ENCODE measurements at places on chromosomes 2 and 18. TPM values are rescaled to one million over a fixed set of nuclear protein-coding genes. Genes with fewer than 3 reads are reported as not detected.

LONRF2 gene
- total RNA-seq = under 0.01 TPM

LIMS4 gene
- 0.26 TPM for total RNA-seq

IKZF2 gene
- 8.2 TPM for total RNA-seq

SLC8A1 gene
- 109 TPM for total RNA-seq

ZNF385B gene
- not detected for total RNA-seq

FIGN gene
- total RNA-seq = 1.5 TPM

CAPN13 gene
- not detected for total RNA-seq

C2orf78 gene
- total RNA-seq = not detected

SPATA3 gene
- not detected for total RNA-seq

MLPH gene
- 8.2 TPM for total RNA-seq

PLGLB1 gene
- 0.99 TPM for total RNA-seq

SFTPB gene
- total RNA-seq = not detected

SKOR2 gene
- total RNA-seq = not detected

UGT1A6 gene
- total RNA-seq = not detected

PRKAG3 gene
- 0.26 TPM for total RNA-seq

BMP10 gene
- total RNA-seq = not detected

ALK gene
- total RNA-seq = under 0.01 TPM

POMC gene
- 0.66 TPM for total RNA-seq

SERPINB10 gene
- not detected for total RNA-seq

GKN1 gene
- total RNA-seq = not detected

FAHD2B gene
- total RNA-seq = 7.3 TPM

CHPF gene
- total RNA-seq = 46.0 TPM

SANBR gene
- 16.4 TPM for total RNA-seq

UGT1A10 gene
- not detected for total RNA-seq

DLX1 gene
- total RNA-seq = not detected

TEKT4 gene
- total RNA-seq = not detected

SLC20A1 gene
- 61.3 TPM for total RNA-seq

IMMT gene
- total RNA-seq = 37.5 TPM

MEX3C gene
- total RNA-seq = 39.8 TPM

DSG1 gene
- total RNA-seq = not detected

RAD51AP2 gene
- under 0.01 TPM for total RNA-seq

LRRC30 gene
- not detected for total RNA-seq

CHRND gene
- not detected for total RNA-seq

SFXN5 gene
- 13.9 TPM for total RNA-seq

FAM110C gene
- total RNA-seq = 0.26 TPM

LAMA3 gene
- total RNA-seq = 13.2 TPM

HAAO gene
- total RNA-seq = 2.8 TPM

MYO1B gene
- 151 TPM for total RNA-seq

CASP10 gene
- total RNA-seq = 8.1 TPM

ERBB4 gene
- total RNA-seq = 0.17 TPM

TMEM200C gene
- total RNA-seq = 0.17 TPM

KIAA2012 gene
- under 0.01 TPM for total RNA-seq

ALPI gene
- not detected for total RNA-seq

FBXO48 gene
- total RNA-seq = 0.26 TPM

C1D gene
- total RNA-seq = 28.8 TPM

ATP5F1A gene
- total RNA-seq = 591 TPM

GPR45 gene
- total RNA-seq = not detected

ITPRIPL1 gene
- total RNA-seq = 4.6 TPM

DUSP2 gene
- total RNA-seq = 1.0 TPM

CCL20 gene
- total RNA-seq = not detected

ACTG2 gene
- 4.1 TPM for total RNA-seq

NOL4 gene
- not detected for total RNA-seq
